ENCODE measurements at places on chromosomes 1 and 21. TPM values are rescaled to one million over a fixed set of nuclear protein-coding genes. Genes with fewer than 3 reads are reported as not detected.

DNA sequence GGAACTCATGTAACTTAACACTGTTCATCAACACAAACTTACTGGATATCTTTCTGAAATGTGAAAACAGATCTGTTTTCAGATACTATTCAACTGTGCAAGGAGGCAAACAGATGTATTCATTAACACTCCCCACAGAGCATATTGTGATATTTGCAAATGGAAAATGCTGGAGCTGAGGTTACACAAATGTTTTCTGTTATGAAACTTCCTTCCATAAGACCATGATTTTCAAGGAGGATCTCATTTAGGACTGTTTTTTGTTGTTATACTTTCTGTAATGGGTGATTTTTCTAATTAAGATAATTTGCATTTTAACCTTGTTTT lies 56.1 kb downstream of the GABPA start:
- H3K4me1 ChIP-seq, result peaks cover 7% of the 10 kb centered on the region
- H3K27me3 ChIP-seq, result peaks cover 3% of the 10 kb centered on the region
- no peak overlapping the region for H3K27ac ChIP-seq
- no peaks in the 10 kb centered on the region for H3K36me3 ChIP-seq
- H3K4me3 ChIP-seq, result peak overlapping the region; percentile 78
- DNase-seq, result no peak

The KCNK1 gene
- total RNA-seq, result 0.99 TPM

DNA sequence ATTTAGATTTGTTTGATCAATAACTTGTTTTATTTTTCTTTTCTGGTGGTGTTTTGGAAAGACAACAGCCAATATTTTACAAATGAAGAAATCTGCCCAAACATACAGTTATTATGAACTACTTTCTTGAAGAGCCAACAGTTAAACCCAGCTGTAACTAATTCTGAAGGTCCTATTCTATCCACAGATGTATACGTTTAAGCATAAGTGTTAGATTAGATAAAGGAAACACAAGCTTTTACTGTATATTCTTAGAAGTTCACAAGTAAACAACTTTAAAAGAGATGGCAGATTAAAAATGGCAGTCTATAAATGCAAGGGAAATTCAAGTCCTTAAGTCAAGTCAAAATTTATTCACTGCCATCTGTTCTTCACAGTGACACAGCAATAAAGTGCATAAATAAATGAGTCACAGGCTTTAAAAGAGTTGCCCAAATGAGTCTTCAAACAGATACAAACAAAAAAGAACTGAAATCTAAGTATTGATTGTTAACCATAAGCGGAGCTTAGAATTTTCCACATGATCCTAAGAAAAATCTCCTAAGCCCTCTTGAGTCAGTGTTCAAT lies 49.9 kb upstream of the KCNH1 start:
- no peak overlapping the region for H3K27ac ChIP-seq
- no peaks in the 10 kb centered on the region for H3K36me3 ChIP-seq
- no peaks in the 10 kb centered on the region for H3K27me3 ChIP-seq
- H3K4me3 ChIP-seq, result no peak overlapping the region
- DNase-seq, result no peak

GRCh38 chr21:15009837-15010363 lies 54.9 kb downstream of the NRIP1 start:
- H3K4me1 ChIP-seq, result peaks cover 8% of the 10 kb centered on the region
- H3K27me3 ChIP-seq, result no peaks in the 10 kb centered on the region
- H3K36me3 ChIP-seq, result no peaks in the 10 kb centered on the region
- H3K27ac ChIP-seq, result no peak overlapping the region

DNA sequence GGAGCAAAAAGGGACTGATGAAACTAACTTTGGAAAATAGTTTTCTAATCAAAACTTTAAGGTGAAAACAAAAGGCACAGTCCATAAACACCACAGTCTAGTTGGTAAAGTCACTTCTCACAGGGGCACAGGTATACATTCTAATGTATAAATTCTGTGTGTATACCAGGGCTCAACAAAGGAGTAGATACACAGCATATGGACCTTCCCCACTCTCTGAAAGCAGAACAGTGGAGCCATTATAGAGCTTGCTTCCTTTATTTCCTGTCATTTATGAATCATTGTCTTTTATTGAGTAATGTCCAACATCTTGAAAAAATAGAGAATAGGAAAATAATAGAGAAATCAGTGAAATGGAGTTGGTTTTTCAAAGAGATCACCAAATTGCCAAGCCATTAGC lies 746.5 kb upstream of the CHRM3 start:
- no peaks in the 10 kb centered on the region for H3K36me3 ChIP-seq
- no peaks in the 10 kb centered on the region for H3K4me1 ChIP-seq
- no peak overlapping the region for H3K27ac ChIP-seq
- no peak for DNase-seq

The LCE5A gene
- total RNA-seq, result not detected

The AMY1A gene
- not detected for total RNA-seq

The SMYD2 gene
- total RNA-seq, result 30.9 TPM

The RGS5 gene
- 2.5 TPM for total RNA-seq

The CELA2B gene
- total RNA-seq, result not detected

DNA sequence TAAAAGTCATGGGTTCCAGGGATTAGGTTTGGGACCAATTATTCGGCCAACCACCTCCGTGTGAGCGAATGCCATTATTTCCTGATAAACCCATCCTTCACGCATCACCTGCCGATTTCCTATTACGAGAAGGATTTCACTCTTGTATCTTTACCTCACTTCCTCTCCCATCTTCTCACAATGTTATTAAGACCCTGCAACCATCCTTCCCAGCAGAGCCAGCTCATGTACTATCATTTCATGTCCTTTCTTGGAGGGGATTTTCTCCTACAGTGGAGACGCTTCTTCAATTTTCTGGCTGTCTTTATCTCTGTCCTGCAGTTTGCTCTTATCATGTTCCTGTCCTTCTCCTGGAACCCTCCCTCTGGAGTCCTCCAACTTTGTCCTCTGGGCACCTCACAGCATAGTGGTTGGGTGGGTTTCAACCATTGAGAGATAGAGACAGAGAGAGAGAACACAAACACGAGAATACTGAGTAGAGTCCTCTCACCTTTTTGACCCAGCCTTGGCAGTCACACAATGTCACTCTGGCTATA lies 192.2 kb downstream of the DYRK1A start:
- no peaks in the 10 kb centered on the region for H3K27me3 ChIP-seq
- H3K4me3 ChIP-seq, result no peak overlapping the region
- no peaks in the 10 kb centered on the region for H3K36me3 ChIP-seq
- H3K27ac ChIP-seq, result no peak overlapping the region

- peaks cover 22% of the 10 kb centered on the region for H3K4me1 ChIP-seq
- no peaks in the 10 kb centered on the region for H3K27me3 ChIP-seq
- no peaks in the 10 kb centered on the region for H3K36me3 ChIP-seq
- DNase-seq, result peak; percentile 59
- peak overlapping the region; percentile 9 for H3K27ac ChIP-seq
- H3K4me3 ChIP-seq, result no peak overlapping the region
Observed at GRCh38 chr21:45767071-45768006, 123.8 kb downstream of the PCBP3 start.

DNA sequence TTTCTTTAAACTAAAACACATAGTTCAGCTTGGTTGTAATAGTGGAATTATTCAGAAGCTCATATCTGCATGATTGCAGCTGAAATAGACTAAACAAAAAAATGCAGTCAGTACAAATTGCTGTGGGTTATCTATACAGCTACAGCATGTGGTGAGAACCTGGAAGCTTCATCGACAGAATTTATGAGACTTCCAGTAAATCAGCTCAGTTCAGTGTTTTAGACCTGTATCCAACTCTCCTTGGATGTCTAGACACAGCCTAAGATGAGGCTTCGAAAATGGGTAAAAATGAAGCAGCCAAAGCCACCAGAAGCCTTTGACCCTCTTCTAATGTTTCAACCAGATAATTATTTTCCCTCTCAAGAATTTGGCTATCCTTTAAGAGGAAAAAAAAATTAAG lies 127.1 kb upstream of the C1orf105 start:
- no peaks in the 10 kb centered on the region for H3K36me3 ChIP-seq
- DNase-seq, result no peak

DNA sequence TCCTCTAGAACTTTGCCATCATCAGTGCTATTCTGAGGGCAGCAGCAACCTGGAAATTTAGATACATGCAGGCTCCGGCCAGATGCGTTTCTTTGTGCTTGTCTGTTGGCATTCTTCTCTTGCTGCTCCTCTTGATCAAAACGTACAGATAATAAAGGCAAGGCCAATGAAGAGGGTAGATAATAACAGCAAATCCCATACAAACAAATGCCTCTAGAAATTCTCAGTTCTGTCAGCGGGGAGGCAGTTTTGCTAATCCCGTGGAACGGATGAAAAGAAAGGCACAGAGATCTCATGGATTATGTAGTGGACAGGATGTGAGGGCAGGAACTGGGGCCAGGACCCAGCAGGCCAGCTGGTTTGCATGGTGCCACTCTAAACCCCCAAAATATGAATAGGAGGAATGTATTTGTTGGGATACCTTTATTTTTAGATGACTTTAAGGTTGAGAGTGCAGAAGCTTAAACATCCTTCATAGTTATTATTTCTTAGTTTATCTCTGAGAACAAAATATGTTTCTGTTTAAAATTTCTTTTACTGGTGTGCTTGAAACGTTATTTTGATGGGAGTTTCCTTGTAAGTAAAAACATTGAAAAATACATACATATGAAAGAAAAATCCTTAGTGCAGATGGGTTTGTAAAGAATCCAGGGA lies 1.5 kb downstream of the ITSN1 start:
- peaks cover 25% of the 10 kb centered on the region for H3K27me3 ChIP-seq
- peaks cover 19% of the 10 kb centered on the region for H3K4me1 ChIP-seq
- no peaks in the 10 kb centered on the region for H3K36me3 ChIP-seq
- no peak overlapping the region for H3K27ac ChIP-seq
- DNase-seq, result no peak

GRCh38 chr1:178189814-178190213 lies 95.9 kb downstream of the RASAL2 start:
- no peaks in the 10 kb centered on the region for H3K4me1 ChIP-seq
- no peak overlapping the region for H3K27ac ChIP-seq
- H3K36me3 ChIP-seq, result no peaks in the 10 kb centered on the region
- no peaks in the 10 kb centered on the region for H3K27me3 ChIP-seq

The PLA2G2D gene
- total RNA-seq, result not detected

The DENND2C gene
- 2.2 TPM for total RNA-seq

The DEDD gene
- total RNA-seq, result 40.9 TPM

DNA sequence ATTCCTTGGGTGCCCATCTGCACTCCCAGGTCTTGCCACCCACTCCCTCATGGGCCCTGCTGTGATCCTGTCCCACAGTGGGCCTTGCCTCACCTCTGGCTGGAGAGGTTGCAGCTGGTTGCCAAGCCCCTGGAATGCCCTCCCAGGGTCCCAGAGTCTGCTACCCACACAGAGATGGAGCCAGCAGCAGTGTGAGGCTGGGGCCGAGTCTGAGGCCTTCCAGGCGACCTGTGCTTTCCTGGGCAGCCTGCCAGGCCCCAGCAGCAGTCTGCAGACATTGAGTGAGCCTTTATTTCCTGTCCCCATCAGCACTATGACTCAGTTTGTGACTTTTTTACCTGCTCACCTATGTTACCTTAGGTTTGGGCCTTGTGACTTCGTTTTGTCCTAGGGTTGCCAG lies 25.0 kb upstream of the TSPAN2 start:
- peaks cover 8% of the 10 kb centered on the region for H3K4me1 ChIP-seq
- no peaks in the 10 kb centered on the region for H3K36me3 ChIP-seq
- H3K27me3 ChIP-seq, result peaks cover 2% of the 10 kb centered on the region
- no peak overlapping the region for H3K4me3 ChIP-seq
- no peak overlapping the region for H3K27ac ChIP-seq

Data from CD4-positive, CD25-positive, alpha-beta regulatory T cell (primary cell).